ENCODE measurements at places on chromosomes 4 and X.
A peak's percentile ranks its signal among the peaks of the same experiment; 100 is the strongest.

DNA sequence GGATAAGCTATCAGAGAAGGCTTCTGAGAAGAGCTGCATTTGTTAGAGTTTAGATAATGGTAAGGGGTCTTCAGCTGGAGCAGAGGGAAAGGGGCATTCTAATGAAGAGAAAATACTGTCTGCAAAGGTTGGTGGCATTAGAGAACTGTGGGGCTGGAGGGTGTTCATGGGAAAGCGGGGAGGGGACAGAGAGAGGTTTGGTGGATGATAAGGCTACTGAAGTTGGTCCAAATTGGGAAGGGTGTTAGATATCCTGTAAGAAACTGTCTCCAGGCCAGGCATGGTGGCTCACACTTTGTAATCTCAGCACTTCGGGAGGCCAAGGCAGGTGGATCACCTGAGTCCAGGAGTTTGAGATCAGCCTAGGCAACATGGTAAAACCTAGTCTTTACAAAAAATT lies 59.9 kb downstream of the AFF1 start:
- DNase-seq, result no peak

- no peak for DNase-seq
These were observed 137.0 kb downstream of the MAGEB5 start for GRCh38 chrX:26352891-26353430.

- no peak for DNase-seq
These were observed 23.1 kb downstream of the CD40LG start for GRCh38 chrX:136671006-136671610.

DNA sequence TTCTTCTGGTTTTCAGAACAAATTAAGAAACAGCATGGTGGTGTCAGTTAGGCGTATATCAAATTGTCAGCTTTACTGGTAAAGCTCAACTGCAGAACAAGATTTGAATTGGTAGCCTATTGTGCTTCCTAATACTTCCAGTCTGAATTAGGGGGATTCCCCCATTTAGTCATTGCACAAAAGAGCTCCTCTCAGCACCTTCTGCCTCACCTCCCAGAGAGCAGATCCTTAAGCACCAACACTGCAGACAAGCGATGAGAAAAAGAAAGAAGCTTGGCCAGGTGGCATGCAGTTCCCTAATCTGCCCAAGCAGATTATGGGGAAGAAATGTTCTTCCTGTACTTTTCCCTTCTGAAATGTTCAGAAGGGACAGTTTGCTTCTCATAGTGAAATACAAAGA lies 9.2 kb downstream of the MAP9 start:
- DNase-seq, result no peak

GRCh38 chr4:187469627-187470026 lies 525.9 kb upstream of the ZFP42 start:
- DNase-seq, result no peak

GRCh38 chr4:183180096-183180495 lies 81.0 kb downstream of the WWC2 start:
- no peak for DNase-seq

DNA sequence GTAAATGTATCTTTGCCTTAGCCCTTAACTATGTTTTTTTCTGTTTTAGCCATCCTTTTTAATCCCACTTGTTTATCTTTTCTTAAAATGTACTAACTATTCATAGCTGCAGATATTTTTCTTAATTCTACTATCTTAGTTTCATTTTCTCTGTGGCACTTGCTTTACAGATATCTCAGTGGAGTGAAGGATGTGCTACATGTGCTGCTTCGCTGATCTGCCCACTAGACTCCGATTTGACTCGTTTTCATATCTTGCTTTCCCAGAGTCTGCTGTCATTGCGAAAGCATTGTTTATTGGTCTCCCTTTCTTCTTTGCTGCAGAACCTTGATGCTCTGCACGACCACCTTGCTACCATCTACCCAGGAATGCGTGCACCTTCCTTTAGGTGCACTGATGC lies 30.6 kb downstream of the GUCY1B1 start:
- no peak for DNase-seq

DNA sequence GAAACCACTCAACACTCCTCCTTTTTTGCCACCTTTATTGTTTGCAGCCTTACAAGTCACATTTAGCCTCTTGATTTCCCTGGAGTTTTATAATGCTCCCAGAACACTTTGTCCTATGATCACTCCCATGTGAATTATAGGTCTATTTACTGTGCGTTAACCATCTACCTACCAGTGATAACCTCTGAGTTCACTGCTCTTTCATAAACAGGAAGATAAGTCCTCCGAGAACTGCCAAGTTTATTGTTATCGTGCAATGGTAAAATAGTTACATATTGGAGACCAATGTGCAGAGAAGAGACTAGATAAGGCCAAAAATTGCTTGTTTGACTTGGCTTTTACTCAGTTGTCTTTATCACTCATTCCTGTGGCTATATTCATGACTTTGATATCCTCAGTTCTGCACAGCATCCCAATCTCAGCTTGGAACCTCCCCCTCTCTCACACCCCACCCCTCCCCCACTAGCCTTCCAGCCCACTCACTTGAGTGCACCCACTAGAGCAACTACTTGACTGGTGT lies 12.9 kb upstream of the NUDT9 start:
- no peak for DNase-seq

DNA sequence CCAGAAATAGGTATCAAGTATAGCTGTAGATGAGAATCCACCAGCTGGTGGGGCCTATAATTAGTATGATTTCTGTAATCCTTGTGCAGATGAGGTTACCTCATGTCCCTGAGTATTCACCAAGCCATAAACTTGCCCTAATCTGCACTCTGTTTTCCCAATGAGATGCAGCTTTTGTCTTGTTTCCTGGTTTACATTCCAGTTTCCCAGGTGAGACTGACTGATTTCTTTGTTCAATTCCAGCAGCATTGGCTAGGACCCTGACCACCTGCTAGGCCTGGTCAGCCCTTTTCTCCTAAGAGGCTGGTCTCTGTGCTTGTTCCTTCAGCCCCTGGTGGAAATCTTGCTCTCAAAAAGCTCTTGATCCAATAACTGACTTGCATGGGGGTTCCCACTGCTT lies 44.6 kb downstream of the GABRB1 start:
- no peak for DNase-seq

DNA sequence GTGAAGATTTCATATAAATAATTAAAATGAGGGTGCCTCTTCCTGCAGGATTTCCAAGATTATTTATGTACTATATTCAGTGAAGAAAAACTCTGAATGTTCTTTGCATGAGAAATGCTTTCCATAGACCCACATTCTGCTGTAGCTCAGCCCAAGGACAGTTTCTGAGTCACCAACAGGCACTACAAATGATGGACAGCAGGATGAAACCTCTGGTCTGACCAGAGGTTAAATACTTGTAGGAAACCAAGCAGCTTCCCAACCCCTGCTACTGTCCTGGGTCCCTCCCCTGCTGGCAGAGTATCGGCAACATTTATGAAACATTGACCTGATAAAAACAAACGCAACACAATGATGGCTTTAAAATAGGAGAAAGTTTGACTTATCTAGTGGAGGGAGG lies 73.1 kb downstream of the CXXC4 start:
- no peak for DNase-seq

- no peak for DNase-seq
These were observed 180.3 kb upstream of the PPARGC1A start for GRCh38 chr4:24070117-24070516.

- DNase-seq, result no peak
These were observed 9.4 kb downstream of the TCEANC start for GRCh38 chrX:13662355-13662791.

GRCh38 chrX:109922190-109922589 lies 80.7 kb upstream of the TMEM164 start:
- no peak for DNase-seq

- DNase-seq, result no peak
These were observed 96.3 kb downstream of the BANK1 start for GRCh38 chr4:101886826-101887225.

- DNase-seq, result no peak
These were observed 24.0 kb downstream of the ARSJ start for GRCh38 chr4:113955411-113955810.

GRCh38 chr4:67054896-67055295 lies 490.4 kb downstream of the CENPC start:
- DNase-seq, result no peak

GRCh38 chr4:3729188-3729881 lies 36.9 kb upstream of the ADRA2C start:
- no peak for DNase-seq

- no peak for DNase-seq
These were observed 60.2 kb downstream of the SLIT2 start for GRCh38 chr4:20311856-20312255.

DNA sequence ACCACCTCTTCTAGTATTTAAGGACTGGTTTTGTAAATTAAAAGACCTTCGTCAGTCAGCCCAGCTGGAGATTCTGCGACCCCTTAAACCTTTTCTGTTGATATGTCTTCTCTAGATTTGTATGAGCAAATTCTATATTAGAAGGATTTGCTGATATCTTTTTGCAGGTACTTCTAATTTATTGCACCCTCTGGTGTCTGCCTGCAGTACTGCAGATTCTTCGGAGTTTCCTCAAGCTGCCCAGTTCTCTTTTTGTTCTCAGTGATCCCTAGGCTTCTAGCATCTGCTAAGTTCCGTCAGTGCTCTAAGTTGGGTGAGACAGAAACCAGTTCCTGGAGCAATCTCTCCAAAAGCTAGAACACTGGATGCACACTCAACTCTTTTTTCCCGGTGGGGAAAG lies 545.2 kb downstream of the C4orf33 start:
- DNase-seq, result peak; percentile 73

GRCh38 chr4:99891351-99891750 lies 2.9 kb downstream of the LAMTOR3 start:
- no peak for DNase-seq

DNA sequence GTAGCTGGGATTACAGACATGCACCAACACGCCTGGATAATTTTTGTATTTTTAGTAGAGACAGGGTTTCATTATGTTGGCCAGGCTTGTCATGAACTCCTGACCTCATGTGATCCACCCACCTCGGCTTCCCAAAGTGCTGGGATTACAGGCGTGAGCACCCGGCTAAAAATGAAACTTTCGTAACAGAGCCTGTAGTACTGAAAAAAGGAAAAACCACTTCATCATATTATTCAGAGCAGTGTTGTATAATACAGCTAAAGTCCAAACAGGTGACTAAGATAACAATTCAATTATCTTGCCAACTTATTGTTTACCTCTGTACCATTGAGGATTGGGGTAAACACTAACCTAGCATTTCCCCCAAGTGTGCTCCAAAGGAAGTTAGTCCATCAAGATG lies 43.9 kb upstream of the HPRT1 start:
- DNase-seq, result no peak

GRCh38 chr4:176334066-176334465 lies 14.3 kb downstream of the SPCS3 start:
- DNase-seq, result no peak

GRCh38 chr4:7844594-7844991 lies 95.1 kb downstream of the AFAP1 start:
- DNase-seq, result no peak

DNA sequence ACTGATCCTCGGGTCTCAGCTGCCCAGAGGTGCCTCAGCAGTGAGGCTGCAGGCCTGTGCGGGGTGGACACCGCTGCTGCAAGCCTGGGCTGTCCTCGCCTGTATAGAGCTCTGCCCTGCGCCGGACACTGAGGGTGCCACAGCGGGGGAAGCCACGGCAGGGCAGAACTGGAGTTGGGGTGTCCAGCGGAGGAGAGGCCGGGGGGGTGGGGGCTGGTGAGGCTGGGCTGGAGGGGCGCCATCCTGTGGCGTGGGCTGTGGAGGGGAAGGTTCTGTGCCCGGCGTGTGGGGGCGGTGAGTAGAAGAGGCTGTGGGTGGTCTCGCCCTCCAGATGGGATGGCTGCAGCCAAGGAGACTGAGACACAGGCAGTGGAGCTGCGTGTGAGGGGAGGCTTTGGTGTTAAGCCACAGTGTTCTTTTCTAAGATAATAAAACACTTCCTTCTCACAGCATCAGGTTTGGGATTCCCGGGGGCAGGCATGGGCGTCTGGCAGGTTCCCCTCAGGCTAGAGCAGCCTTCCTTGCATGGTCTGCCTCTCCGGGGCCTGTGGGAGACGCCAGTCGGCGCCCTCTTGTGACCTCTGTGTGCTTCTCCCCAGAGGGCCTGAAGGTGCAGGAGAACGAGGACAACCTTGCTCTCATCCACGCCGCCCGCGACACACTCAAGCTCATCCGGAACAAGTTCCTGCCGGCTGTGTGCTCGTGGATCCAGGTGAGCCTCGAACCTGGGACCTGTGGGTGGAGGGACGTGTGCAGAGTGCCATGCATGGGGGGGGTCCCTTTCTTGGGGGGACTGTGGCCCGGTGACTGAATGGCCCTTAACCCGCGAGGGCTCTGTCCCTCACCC lies 7.4 kb downstream of the UVSSA start:
- no peak for DNase-seq

- DNase-seq, result no peak
These were observed 3.2 kb upstream of the ASMTL start for GRCh38 chrX:1455948-1456280.

DNA sequence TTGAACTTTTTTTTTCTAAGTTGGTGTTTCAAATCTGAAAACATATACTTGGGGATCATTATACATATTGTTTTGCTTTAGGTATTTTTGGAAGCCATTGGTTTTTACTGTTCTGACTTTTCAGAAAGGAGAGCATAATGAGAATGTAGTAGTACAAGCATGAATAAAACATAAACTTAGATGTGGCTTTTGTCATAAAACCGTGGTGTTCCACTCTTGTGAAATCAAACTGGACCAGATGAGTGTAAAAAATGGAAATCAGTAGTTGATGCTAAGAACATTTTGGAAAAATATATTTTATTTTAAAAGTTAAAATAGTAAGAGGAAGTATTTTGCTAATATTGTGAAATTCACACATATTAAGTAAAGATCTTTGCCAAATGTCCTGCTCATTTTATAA lies 29.6 kb downstream of the GUCY1A1 start:
- no peak for DNase-seq

GRCh38 chrX:18971506-18971905 lies 12.4 kb downstream of the PHKA2 start:
- no peak for DNase-seq

DNA sequence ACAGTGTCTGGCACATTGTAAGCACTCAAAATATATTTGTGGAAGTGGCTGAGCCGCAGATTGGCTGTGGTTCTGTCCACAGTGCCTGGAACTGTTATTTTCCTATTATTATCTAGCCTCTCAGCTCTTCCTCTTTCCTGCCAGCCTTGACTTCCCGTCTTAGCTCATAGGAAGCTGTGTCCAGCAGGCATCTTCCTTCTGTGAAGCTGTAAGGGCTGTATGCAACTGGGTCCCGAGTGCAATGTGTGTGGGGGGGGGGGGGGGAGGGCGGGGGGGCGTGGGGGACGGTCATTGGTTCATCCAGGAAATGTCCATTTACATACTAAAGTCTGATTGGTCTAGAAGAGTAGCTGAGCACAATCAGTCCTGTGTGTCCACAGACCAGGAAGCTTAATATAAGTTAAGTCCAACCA lies 210.7 kb downstream of the PDGFRA start:
- peak; percentile 21 for DNase-seq

- no peak for DNase-seq
These were observed 1104.3 kb downstream of the RPA4 start for GRCh38 chrX:97987979-97988378.

GRCh38 chr4:102411408-102411807 lies 66.1 kb upstream of the SLC39A8 start:
- DNase-seq, result no peak

GRCh38 chr4:38818441-38818976 lies 13.9 kb upstream of the TLR1 start:
- no peak for DNase-seq

GRCh38 chrX:153416781-153417450 lies 5.6 kb downstream of the ZFP92 start:
- no peak for DNase-seq

GRCh38 chr4:124433044-124433443 lies 279.5 kb downstream of the ANKRD50 start:
- DNase-seq, result no peak

GRCh38 chr4:150368667-150369066 lies 213.3 kb upstream of the MAB21L2 start:
- no peak for DNase-seq
